ENCODE measurements at places on chromosomes 11 and 22.

GRCh38 chr11:40716344-40717130, 742.9 kb downstream of the LRRC4C start:
- DNase-seq: no peak

- DNase-seq: no peak
Measured at GRCh38 chr22:33591946-33592345, 328.3 kb downstream of the LARGE1 start.

GRCh38 chr11:63841554-63841953, 2.6 kb downstream of the MARK2 start:
- peak; percentile 77 for DNase-seq

GRCh38 chr22:27466778-27467438, 334.6 kb downstream of the MN1 start:
- DNase-seq: no peak

GRCh38 chr11:82305123-82305522, 428.5 kb downstream of the FAM181B start:
- no peak for DNase-seq

DNA sequence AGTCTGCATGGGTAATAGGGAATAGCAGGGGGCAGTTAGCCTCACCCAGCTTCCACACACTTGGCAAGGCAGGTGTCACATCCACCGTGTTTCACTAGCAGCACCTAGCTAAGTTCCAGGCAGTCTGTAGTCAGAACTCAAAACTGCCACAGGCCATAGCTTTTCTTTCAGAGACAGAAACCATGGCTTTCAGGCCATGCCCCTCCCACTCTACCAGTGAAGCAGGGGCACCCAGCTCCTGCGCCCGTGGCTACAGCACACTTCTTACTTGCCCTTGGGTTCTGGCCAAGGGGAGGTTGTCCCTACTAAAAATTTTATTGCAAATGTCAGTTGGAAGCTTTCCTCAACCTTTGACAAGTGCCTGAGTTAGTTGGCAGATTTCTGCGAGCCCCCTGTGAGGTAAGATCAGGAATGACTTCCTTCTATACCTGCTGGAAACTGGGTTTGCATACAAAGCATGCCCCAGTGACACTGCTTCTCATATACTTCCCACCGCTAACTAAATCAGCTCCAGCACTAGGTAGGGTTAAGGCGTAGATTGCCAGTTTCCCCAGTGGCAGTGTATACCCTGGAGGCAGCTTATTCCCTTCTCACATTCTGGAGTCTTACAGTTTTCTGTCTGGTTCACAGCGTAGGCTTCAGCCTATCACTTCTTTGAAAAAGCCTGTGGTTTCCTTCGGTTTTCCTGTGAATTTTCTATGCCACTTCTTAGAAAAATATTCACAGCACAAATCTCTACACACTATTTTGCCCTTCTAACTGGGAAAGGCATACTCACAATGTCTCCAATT, 139.0 kb upstream of the LUZP2 start:
- no peak for DNase-seq

- peak; percentile 18 for DNase-seq
Measured at GRCh38 chr22:23219822-23220484, 39.6 kb downstream of the BCR start.

DNA sequence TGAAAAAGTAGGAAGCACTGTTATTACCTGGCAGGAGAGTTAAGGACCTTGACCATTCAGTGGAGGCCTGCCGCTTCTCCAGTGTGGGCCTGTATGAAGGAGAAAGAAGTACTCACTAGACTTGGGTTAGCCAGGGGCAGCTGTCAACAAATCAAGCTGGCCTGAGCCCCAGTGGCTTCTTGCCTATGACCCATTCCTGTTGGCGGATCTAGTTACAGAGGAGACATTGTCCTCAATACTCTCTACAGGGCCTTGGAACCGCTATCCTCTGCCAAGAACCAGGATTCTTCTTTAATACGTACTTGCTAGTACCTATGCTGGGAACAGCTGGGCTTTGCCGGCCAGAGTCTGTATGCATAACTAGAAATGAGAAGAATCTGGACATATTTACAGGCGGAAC, 68.1 kb downstream of the ALX4 start:
- DNase-seq: no peak

DNA sequence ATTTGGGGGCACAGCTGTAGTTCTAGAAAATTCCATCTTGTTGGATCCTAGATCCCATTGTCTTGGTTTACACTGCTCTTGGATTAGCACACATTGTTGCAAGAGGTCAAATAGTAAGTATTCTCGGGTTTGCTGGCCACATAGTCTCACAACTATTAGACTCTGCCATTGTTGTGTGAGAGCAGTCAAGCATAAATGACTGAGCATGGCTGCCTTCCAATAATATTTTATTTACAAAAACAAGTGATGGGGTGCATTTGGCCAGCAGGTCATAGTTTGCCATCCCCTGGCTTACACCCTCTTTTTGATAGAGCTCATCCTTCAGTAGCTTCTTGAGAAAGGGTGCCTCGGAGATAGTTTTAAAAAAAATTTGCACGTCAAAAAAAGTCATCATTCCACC, 77.9 kb upstream of the ALX4 start:
- no peak for DNase-seq

GRCh38 chr11:8732748-8733241, 50.2 kb downstream of the RPL27A start:
- DNase-seq: peak; percentile 20

GRCh38 chr11:44368886-44369285, 58.9 kb upstream of the ALX4 start:
- DNase-seq: no peak

- DNase-seq: peak; percentile 16
Measured at GRCh38 chr11:8650401-8650990, 32.0 kb downstream of the TRIM66 start.

DNA sequence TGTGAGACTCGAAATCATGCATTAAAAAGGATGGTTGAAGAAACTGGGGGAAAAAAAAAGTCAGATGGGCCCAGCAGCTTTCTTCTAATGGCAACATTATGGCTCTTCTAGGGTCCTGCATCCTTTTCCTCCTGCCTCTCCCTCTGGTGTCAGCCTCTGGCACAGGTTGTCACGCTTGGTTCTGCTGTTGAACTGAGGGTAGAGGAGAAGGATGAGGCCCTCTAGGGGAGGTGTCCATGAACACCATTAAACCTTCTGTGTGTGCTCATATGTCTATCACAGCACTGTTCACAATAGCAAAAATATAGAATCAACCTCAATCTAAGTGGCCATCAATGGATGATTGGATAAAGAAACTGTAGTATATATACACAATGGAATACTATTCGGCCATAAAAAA, 36.0 kb downstream of the BUD13 start:
- DNase-seq: peak; percentile 7

DNA sequence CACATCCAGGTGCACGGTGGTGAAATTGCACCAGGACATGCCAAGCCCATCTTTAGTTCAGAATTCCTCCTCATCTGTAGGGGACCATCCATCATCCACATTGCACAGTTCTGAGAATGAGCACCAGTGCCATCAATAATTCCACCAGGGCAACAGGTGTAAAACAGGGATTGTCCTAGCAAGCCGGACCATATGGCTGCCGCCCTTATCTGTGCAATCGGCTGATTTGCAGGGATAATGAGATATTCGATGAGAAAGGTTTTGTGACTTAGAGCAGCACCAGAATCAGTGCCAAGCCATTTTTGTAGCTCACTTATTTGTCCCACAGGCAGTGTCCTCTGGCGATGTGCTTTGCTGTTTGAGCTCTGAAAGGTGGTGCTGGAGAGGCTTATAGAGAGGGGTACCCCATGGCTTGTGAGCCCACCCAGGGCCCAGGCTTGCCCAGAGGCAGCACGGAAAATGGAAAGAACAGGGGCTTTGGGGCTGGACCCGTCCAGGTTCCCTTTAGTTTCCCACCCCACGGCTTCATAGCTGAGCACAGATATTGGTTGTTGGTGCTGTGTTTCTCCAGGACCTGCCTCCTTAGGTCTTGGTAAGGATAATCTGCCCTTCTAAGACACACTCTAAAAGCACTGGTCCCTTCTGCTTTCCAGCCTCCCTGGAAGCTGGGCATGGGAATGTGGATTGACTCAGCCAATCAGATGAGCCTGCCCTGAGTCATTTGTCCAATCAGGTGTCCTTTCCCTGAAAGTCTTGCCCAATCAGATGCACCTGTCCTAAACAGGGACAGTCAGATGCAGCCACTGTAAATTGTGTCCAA, 84.0 kb upstream of the SHANK2 start:
- DNase-seq: no peak

- no peak for DNase-seq
Measured at GRCh38 chr11:68141246-68142027, 20.2 kb upstream of the CHKA start.

DNA sequence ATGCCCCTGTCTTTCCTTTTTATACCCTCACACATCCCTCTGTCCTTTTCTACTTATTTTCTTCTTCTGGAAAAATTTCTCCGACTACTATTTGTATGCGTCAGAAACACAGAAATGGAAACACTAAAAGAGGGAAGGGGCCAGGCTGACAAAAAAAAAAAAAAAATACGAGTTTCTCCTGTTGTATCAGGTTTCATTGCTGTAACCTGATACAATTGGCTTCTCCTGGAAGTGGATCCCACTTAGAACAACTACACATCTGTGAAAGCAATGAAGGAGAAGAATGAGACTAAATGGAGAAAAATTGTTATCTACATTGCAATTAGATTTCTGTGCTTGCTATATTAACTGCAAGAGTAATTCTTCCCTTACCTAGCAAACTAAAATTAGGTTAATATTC, 393.9 kb downstream of the GUCY1A2 start:
- DNase-seq: no peak

GRCh38 chr22:39242595-39243438, 2.0 kb downstream of the PDGFB start:
- peak; percentile 33 for DNase-seq

GRCh38 chr22:43627485-43628213, 184.5 kb downstream of the EFCAB6 start:
- no peak for DNase-seq

Measured in NCI-H226 (cell line).